ENCODE measurements at places on chromosomes 3 and 15.

DNA sequence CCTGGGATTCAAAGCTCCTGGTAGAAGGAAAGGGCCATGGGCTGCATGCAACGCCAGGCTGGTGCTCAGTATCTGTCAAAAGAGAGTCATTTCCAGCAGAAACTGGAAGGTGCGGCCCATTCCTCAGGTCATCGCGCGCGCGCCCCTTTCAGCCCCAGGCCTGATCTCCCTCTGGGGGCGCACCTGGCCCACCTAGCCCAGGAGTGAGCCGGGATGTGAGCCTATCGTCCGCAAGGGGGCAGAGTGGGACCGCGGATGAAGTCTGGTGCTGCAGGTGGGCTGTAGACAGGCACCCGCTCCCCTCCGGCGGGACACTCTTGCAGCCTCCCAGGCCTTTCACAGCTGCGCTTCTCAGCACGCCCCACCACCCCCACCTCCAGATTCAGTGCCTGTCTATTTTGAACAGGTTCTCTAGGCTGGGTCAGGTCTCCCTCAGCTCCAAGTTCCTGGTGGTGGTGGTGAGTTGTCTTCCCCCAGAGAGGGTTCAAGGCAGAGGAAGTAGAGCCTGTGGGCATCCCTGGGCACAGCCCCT, 5.8 kb upstream of the RPL29 start:
- no peak for DNase-seq

DNA sequence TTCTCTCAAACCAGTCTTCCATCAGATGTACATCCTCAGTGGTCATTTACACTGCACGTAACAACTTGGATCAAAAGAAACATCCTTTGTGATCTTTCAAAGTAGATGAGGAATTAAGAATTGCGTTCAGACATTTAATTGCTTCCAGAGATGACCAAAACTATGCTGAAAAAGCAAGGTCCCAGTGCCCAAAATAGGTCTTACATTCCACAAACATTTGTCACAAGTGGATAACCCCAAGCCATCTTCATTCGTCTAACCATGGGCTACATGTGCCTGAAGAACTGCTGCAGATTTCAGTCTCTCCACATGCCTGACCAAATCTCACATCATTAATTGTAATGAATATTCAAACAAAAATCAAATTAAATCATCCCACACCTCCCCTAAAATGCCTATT, 273.6 kb downstream of the SHOX2 start:
- DNase-seq: no peak

- no peak for DNase-seq
These were observed 16.8 kb downstream of the SLC25A26 start for GRCh38 chr3:66237552-66237951.

DNA sequence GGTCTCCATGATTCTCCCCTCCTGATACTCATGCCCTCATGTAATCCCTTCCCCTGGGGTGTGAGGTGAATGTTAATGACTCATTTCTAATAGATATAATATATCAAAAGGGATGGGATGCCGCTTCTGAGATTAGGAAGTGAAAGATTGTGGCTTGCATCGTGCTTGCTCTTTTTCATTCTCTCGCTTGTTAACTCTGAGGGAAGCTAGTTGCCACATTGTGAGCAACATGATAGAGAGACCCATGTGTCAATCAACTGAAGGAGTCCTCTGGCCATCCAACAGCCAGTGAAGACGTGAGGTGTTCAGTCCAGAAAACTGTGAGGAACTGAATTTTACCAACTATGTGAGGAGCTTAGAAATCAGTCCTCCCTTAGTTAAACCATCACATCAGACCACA, 28.9 kb upstream of the DRD3 start:
- no peak for DNase-seq

DNA sequence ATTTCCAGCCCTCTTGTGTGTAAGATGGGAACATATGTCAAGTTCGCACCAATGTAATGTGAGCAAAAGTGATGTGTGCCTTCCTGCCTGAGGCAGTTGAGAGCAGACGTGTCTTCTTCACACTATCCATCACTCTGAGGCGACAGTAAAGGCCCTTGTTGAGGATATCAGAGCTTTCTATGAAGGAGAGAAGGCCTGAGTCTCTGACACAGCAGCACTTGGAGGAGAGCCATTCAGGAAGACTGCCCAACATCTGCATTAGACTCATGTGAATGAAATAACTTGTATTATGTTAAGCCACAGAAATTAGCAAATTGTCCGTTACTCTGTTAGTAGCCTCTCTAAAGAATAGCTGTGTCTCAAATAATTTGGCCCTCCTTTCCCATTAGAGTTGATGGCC, 108.8 kb upstream of the CCDC54 start:
- DNase-seq: peak; percentile 81

DNA sequence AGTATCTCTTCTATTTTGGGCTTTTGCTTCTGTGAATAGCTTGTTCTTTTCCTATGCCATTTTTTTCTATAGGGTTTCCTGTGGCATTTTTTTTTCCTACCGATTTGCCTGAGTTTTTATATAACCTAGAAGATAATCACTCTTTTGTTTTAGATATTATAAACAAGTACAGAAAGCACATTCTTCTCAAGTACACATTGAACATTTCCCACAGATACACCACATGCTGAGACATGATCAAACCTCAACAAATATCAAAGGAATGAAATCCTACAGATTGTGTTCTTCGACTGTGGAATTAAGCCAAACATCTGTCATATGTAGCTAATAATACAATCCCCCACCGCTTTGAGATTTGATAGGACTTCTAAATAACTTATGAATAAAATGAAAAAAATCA, 9.1 kb upstream of the FEM1B start:
- no peak for DNase-seq

DNA sequence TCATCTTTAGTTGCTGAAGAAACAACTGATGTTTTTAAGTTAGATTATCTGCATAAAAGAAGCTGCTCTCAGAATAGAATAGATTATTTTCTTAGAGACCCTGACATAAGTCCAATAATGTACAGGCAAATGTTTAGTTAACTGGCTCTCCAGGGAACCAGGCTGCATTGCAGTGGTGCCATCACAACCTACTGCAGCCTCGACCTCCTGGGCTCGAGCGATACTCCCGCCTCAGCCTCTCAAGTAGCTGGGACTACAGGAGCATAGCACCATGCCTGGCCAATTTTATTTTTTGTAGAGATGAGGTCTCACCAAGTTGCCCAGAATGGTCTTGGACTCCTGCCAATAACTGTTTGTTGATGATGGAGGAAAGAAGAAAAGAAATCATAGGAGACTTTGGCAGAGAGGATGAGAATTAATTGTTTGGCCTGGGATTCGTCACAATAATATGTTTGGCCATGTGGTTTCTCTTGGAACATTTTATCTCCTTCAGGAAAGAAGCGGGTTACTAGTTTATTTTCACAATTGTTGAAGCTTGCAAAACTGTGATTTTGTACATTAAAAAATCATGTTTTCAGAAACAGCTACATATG, 429.2 kb downstream of the CADM2 start:
- DNase-seq: no peak

DNA sequence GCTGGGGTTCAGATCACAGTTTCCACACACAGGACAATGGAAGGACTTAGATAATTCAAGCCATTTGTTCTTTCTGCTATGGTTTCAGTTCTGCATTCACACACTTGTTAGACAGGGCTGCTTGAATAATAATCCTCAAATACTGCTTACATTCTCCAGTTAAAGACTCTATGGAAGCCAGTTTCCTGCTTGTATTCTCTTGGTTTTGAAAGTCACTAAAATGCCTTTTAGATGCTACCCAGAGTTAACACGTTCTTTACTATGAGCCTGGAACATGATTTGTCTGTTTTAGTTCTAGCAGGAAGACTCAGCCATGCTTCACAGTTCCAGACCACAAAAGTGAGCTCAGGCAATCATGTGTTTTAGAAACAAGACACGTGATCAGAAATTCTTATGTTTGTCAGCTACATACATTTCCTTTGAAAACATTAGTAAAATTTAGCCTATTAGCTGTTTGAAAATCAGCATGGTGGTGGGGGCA, 152.4 kb downstream of the LEKR1 start:
- DNase-seq: peak; percentile 40

- DNase-seq: no peak
These were observed 6.3 kb upstream of the CA12 start for GRCh38 chr15:63387748-63388493.

GRCh38 chr3:196712514-196713413, 587 bp downstream of the PIGX start:
- DNase-seq: no peak

DNA sequence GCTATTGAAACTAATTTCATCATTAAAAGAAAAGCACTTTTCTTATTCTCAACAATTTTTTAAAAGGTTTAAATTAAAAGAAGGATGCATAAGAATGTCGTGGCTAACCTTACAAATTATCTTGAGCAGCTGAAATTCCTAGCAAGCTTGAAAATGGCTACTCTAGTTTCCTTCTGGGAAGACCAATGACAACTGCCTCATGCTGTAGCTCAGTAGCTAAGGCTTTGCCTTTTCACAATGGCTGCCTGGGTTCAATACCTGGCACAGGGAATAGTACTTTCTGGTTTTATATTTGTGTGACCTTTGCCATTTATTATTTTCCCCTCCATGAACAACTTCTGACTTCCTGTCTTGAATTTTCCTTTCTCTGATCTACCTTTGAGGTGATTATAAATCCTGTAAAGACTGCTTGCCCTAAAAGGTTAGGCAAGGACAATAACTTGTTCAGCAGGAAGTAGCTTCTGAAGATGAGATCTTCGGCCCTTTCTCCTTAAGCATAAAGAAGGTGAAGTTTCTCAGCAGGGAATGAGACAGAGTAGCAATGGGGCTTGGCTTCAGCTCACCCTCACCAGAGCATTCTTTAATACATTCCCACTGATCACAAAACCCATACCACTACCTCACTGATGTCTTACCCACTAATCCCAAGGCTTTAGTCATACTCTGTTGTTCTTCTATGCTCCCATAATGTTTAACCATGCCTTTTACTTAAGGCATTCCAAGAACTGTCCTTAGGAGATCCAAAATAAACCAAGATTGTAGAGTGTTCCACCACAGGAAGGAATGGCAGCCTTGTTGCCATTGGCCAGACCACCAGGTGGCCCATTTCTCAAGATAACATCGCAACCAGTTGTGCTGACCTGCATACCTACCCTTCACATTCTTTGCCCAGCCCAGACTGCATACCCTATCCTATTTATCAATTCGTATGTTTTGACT, 276.8 kb downstream of the ULK4 start:
- DNase-seq: no peak

DNA sequence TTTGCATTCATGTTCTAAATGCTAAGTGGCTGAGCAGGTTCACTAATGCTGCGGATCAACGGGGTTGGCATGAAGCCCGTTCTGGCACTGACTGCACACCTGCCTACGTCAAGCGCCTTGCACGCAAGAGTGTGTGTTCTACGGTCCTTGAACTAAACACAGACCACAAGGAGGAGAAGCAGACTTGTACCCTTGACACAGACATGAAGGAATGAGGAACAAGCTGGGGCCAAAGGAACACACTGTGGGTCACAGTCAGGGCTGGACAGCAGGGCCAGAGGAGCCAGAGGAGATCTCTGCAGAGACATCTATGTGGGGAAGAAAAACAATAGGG, 48.0 kb upstream of the LDHAL6B start:
- DNase-seq: no peak

DNA sequence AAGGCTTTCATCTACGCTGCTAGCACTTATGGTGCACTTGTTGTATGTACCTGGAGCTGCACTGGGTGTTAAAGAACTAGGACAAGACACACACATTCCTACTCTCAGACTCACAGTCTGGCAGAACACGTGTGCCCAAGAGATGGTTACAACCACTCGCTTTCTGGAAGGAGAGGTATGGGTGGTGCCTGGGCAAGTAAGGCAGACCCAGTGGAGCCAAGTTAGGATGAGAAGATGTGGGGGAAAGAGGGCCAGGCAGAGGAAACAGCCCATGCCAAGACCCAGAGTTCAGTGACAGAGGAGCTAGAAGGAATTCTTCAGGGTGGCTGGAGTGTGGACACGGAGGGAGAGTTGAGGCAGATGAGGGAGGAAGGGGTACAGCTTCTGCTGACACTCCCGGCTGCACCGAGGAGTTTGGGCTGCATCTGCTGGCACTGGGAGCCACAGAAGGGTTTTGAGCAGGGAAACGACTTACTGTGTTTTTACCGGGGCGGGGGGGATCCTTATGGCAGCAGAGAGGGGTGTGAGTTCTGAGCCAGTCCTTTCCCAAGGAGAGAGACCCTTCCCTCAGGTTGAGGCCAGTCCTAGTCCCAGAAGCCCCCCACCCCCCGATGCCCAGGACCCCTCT, 59.0 kb downstream of the GRIP2 start:
- DNase-seq: no peak

DNA sequence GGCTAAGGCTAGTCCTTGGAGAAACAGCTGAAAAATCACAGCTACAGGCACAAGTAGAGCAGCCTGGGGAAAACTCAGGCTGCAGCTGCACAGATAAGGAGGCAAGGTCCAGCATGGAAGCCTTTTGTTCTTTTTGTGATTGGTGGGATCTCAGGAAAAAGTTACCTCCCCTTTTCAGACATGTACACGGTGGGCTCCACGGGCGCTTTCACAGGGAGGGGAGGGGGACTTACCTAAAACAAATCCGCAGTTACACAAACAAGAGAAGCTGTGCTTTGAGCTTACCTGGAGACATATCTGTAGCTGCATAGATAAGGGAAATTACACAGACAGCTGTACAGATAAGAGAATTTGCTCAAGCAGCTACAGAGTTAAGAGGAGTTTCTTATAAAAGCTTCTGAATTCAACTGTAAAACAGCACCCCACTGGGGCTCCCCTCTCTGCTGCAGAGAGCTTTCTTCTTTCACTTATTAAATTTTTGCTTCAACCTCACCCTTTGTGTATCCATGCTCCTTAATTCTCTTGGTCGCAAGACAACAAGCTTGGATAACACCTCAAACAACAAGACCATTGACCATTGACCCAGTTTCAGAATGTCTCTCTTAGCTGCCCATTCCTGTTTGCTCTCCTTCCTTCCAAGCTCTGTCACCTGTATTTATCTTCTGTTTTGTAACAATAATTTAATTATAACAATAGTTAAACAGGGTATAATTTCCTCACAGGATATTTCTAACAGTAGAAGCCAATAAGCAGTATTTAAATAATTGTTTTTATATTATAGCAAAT, 10.9 kb upstream of the CD200 start:
- DNase-seq: no peak

- DNase-seq: no peak
These were observed 28.6 kb upstream of the C3orf80 start for GRCh38 chr3:160196511-160197104.

All from globus pallidus (tissue), 1 donor.